NCI-H748 treated with DMSO at 0.1 percent for 48 hours (cell line): ENCODE measurements at places on chromosomes 1 and 21.

DNA sequence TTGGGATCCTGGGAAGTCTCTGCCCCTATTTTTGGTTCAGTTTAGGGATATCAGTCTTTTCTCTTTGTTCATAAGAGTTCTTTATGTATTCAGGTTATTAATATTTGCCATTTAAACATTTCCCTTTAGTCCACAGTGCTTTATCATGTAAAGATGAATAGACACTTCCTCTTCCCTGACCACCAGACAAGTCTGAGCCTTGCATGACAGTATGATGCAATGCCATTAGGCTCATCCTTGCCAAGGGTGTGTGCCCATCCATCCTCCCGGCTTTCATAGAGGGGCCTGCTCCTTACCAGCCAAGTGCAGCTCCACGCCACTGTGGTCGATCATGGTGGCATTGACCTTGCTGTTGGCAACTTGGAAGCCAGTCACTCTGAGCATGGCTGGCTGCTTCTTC is 52.1 kb downstream of the ZSCAN20 start:
- DNase-seq: no peak

DNA sequence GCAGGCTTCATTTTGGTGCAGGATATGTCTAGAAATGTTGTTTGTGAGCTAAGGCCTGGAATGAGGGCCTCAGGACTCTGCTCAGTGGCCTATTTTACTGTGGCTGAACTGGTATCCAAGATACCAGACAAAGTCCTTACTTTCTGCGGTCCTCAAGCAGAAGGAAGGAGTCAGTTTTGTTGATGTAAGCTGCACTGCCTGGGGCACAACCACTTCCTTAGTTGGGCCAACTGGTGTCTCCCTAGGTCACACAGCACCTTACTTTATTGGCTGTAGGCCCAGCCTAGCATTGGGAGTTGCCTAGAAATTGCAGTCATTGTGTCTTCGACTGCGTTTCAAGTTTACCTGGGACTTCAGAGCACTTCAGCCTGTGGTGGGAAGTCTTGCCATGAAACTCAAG is 1322.7 kb downstream of the AMY1C start:
- DNase-seq: no peak

DNA sequence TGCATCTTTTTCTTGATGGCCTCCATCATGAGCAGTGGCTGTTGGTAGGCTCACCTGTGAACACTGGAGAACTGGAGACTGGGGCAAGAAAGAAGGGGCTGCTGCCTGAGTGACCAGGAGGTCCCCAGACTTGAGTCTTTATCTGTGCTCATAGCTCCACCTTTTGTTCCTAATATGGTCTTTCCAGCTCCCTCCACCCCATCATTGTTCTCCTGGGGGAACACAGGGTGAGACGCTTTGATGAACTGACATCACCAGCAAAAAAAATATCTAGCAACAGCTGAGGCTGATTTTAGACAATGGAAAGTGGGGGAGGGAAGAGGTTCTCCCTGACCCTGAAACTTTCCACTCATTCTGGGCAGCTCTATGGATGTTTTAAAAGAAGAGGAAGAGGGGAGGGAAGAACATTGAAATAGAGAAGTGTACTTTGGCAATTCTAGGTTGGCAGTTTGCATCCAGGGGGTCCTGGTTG is at the start of gene TPM3:
TSS of gene TPM3 (minus strand) at position 111 of the 472 bp plus-strand sequence. CDS start at position 29, 82 bp downstream.
- DNase-seq: no peak

DNA sequence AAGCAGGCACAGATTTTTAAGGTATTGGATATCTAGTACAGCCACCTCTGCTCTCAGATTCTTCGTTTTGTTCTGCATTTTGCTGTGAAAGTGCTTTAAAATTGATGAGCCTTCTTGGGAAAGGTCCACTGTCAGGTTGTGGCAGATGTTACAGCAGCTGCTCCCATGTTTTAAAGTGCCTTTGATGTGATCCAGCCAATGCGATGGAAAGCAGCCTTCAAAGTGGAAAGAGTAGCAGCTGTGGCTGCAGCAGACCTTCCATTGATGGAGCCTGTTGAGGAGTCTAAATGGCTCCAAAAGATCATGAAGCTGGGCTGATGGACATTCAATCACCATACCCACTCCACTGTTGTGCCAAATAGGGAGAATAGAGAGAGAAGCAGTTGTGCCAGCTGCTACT is 816.9 kb downstream of the PLA2G4A start:
- no peak for DNase-seq

- no peak for DNase-seq
These were observed 168.9 kb downstream of the LMO4 start for GRCh38 chr1:87497380-87498203.
